ENCODE measurements at places on chromosomes 2 and 18.
A peak's percentile ranks its signal among the peaks of the same experiment; 100 is the strongest.

DNA sequence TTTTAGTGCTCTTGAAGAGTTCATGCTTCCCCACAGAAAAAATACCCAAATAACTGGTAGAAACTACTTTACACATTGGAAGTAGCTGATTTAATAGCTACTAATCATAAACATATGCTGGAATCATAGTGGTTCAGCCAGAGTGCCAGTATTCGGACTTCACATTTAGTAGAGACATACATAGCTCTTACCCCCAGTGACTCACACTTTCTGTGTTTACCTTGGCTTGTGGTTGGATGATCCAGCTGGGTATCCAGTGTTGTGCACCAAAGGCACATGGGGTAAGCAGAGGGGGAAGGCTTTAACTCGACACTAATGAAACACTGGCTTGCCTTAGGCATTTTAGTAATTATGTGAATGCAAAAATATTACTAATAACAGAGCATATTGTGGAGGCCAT lies 18.1 kb downstream of the ARHGAP28 start:
- DNase-seq = no peak

- no peak for DNase-seq
These were observed 4.5 kb upstream of the RBFA start for GRCh38 chr18:80029690-80030089.

GRCh38 chr2:62774555-62775366 lies 69.2 kb downstream of the EHBP1 start:
- no peak for DNase-seq

DNA sequence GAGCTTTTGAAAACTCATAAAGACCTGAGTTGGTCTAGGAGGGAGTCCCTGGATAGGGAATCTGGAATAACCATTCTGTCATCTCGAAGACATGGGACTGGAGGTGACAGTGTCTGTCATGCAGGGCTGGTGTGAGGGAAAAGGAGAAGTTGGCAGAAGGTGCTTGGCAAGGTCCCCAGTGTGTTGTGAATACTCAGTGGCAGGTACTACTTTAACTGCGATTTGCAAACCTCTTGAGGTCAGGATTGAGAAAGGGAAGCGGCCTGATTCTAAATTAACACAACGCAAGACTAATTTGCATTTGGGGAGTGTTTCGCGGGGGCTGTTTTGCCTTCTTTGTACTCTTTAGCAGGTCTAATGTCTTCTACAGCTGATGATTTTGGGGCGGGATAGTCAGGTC lies 77.0 kb upstream of the TMEM200C start:
- no peak for DNase-seq

DNA sequence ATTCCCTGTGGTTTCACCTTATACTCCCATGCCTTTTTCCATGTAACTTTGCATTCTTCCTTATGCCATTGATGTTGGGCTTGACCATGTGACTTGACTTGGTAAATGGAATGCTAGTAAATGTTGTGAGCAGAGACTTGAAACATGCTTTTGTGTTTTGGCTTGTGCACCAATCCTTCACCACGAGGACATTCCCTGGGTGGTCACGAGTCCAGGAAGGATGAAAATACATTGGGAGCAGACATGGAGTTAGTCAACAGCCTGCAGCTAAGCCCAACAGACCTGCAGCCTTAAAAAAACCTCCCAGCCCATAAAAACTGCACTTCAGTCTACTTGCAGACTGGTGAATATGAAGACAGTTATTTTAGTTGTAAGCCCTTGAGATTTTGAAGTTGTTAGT lies 116.5 kb upstream of the SPATS2L start:
- DNase-seq = no peak

DNA sequence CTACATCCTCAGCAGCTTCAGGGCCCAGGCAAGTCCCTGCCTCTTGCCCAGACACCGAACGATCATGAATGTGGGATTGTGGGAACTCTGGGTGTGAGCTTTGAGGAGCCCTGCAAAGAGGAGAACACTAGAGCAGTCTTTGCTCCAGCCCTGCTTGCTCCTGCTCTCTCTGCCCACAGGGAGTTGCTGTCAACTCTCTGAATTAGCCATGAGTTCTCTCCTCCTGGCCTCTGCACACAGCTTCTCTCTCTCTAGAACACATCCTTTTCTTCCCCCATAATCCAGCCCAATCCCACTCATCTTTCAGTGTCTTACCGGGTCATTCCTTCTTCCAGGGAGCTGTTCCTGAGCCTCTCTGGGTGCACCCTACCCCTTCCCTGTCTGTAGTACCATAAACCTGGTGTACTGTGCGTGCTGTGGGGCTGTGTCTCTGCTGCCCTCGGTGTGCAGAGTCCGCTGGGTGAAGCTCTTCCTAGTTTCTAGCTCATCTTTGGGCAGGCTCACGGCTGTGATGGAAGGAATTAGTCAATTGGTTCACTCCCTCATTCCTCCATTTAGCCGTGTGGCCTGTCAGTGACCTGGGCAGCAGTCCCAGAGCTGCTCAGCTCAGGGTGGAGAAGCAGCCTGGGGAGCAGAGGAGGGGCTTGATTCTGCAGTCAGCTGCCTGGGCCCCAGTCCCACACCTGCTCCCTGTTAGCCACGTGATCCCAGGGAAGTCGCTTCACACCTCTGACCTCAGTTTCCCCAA lies 132.9 kb upstream of the HDAC4 start:
- DNase-seq = peak; percentile 84
